ENCODE measurements at places on chromosomes 7 and 10.

DNA sequence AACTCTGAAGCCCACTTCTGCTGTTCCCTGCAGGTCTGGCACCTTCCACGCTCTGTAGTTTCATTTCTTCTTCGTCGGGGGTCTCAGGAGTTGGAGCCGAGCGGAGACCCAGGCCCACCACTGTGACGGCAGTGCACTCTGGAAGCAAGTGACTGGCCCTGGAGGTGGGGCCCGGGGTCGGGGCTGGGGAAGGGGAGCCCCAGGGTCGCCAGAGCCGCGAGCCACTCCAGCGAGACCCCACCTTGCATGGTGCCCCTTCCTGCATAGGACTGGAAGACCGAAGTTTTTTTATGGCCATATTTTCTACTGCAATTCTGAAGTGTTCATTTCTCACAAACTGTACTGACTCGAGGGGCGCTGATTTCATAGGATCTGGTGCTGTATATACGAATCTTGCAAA, 172.8 kb downstream of the CCDC3 start:
- DNase-seq: no peak

DNA sequence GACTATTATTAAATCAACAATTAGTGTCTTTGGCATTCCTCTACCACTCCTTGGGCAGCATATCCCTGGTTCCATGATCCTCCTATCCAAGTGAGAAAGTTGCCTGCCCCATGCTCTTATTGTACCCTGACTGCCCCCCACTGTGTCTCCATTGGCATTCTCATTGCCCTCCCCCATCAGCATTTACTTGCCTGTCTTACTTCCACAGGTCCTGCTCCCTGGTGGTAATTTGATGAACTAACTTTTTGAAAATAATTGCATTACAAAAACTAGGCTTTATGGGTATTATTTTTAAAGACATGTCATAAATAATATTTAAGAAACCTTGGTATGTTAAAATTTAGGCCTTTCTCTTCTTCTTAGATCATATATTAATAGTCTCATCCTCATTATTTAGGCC, 346.4 kb downstream of the PCLO start:
- no peak for DNase-seq

- no peak for DNase-seq
Observed at GRCh38 chr7:32453341-32454011, 36.7 kb downstream of the LSM5 start.

GRCh38 chr10:70311698-70312097, 27.9 kb upstream of the NPFFR1 start:
- DNase-seq: no peak

DNA sequence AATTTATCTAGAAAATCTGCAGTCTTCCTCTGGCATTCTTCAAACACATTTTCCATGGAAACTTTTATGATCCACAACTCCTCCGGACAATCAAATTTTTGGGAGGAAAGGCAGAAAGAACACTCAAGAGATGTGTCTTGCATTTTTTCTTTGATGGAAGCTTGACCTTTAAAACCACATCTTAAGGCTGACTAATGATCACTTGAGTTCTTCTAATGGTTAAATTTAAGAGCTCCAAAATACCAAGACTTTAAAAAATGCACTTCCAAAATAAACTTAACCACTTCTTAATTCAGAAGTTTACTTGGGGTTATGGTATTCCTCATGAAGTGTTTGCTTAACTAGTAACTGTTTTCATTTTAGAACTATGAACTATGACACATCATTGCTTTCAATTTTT, 43.3 kb downstream of the ETV1 start:
- DNase-seq: no peak

GRCh38 chr7:108454674-108455550, 1.3 kb downstream of the NRCAM start:
- no peak for DNase-seq

GRCh38 chr7:12389089-12389700, 14.5 kb downstream of the VWDE start:
- no peak for DNase-seq

GRCh38 chr10:79135790-79136189, 67.0 kb downstream of the ZMIZ1 start:
- DNase-seq: no peak

- no peak for DNase-seq
Observed at GRCh38 chr7:85823396-85824080, 636.7 kb upstream of the SEMA3D start.

GRCh38 chr7:64672414-64672813, 6.5 kb downstream of the ZNF107 start:
- no peak for DNase-seq

DNA sequence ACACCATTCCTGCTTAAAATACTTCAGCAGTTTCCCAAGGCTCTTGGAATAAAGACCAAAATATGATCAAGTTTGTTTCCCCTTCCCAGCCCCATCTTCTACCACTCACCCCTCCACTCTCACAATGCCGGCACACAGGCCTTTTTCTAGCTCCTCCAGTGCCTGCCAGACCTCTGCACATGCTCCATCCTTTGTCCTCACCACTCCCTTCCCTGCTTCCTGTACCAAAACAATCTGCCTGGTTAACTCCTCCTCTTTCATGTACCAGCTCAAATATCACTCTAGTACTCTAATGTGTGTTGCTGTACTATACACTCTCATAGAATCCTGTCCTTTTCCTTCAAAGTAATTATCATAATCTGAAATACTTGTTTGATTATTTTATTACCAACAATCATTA, 19.4 kb downstream of the SCRN1 start:
- DNase-seq: no peak

GRCh38 chr7:525740-526139, 6.1 kb upstream of the PDGFA start:
- DNase-seq: no peak

DNA sequence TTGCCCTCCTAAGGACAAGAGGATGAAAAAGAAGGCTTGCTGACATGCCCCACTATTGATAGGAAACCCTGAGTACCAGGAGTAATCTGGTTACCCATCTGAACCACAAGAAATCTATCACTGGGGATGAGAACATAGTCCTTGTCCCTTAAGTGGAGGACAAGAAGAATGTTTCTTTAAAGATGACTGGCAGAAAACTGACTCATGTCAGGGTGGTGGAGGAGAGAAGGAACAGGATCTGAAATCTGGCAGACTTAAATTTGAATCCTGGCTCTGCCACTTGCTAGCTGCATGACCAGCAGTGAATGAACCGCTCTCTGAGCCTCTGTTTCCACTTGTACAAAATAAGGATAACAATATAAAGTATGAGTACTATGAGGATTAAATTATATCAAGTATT, 38.9 kb upstream of the XPNPEP1 start:
- no peak for DNase-seq

GRCh38 chr7:15305002-15305600, 256.7 kb downstream of the AGMO start:
- no peak for DNase-seq

DNA sequence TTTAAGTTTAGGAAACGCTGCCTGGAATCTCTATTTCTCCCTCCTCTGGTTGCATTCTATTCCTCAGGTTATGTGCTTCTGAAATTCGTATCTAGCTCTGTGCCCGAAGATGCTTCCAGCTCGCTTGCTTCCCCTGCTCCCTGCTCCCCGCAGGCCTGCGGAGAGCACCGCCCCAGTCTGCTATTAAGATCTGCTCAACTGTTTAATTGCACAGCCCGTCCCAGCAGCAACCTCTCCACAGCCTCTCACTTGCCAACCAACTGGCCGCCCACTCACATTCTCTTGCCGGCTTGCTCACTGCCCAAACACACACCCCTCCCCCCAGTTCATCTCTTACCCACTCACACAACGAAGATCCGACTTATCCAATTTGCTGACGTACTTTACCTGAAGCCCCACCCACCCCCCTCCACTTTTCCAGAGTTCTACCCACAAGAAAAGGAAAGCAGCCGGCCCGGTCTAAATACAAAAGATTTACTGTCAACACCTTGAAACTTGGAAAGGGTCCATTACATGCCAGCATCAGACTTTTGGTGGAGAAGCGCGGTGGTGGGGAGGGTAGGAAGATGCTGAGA, 167.3 kb upstream of the KLF14 start:
- no peak for DNase-seq

GRCh38 chr7:27872356-27873275, 132.7 kb downstream of the TAX1BP1 start:
- DNase-seq: no peak

DNA sequence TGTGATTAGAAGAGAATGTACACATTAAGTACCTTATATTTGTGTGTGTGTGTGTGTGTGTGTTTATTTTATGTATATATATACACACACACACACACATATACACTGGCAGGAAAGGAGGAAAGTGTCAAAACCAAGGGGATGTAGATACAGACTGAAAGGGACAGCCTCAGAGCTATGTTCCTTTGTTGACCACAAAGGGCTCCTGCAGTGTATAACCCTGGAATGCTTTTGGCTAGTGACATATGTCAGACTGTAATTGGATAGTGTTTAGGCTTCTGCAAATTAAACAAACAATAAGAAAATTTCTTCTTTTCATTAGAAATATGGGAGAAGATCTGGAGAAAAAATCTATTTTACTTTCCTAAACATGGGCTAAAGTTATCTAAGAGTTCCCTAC, 15.9 kb downstream of the GBF1 start:
- no peak for DNase-seq

- DNase-seq: no peak
Observed at GRCh38 chr7:68833422-68833821, 764.9 kb upstream of the AUTS2 start.

- no peak for DNase-seq
Observed at GRCh38 chr7:105512415-105512814, 9.7 kb downstream of the PUS7 start.

DNA sequence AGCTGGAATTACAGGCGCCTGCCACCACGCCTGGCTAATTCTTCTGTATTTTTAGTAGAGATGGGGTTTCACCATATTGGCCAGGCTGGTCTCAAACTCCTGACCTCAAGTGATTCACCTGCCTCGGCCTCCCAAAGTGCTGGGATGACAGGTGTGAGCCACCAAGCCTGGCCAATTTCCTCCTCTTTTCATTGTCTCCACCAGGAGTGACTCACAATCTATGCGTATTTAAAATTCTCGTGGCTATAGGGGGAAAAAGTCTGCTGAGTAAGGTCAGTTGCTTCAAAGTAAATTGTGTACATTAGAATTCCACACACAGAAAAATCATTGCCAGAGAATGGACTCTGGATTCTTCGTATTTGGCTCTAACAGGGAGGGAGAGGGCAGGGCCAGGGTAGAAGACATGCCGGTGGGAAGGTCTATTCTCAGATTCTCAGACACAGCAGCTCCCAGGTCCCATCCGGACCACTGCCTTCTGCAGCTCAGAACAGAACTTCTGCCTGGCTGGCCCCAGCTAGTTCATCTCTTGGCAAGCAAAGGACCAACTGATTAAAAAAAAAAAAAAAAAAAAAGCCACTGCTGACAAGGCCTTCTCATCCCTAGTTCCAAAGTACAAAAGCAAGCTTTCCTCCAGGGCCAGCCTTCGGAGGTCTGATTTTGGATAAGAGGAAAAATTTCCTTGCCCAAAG, 22.2 kb downstream of the PSPH start:
- DNase-seq: no peak

DNA sequence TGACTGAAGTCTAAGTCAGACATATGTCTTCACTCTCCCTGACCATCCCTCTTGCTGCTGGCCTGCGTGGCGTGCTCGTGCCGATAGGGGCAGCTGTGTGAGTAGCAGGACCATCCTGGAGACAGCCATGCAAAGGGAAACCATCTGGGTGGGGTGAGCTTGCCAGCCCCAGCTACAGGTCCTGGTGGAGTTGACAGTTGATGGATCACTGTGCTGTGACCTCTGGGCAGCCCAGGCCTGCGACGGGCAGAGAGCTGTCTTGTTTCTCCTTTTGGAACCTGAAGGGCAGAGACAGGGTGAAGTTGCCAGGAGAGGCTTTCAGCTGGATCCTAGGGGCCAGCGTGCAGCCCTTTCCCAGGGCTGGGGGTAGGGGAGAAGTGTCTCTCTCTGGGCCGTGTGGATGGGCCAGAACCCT, 44.7 kb downstream of the GRK5 start:
- no peak for DNase-seq

GRCh38 chr7:25895792-25896171, 256.2 kb upstream of the NFE2L3 start:
- no peak for DNase-seq

DNA sequence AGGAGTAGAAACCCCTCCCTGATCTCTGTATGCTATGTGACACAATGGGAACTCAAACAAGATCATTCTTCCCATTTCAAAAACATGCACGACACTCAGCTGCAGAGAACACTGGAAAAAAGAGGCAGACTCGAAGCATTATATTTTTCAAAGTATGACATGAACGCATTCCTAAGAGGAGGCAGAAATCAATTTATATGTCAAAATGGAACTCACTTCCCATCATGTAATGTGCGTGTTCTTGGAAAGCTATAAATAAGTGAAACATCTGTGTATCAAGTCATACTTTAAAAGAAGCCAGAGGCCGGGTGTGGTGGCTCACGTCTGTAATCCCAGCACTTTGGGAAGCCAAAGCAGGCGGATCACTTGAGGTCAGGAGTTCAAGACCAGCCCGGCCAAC, 142.7 kb downstream of the ICA1 start:
- no peak for DNase-seq

- DNase-seq: no peak
Observed at GRCh38 chr10:78532480-78533042, 498.9 kb downstream of the RPS24 start.

DNA sequence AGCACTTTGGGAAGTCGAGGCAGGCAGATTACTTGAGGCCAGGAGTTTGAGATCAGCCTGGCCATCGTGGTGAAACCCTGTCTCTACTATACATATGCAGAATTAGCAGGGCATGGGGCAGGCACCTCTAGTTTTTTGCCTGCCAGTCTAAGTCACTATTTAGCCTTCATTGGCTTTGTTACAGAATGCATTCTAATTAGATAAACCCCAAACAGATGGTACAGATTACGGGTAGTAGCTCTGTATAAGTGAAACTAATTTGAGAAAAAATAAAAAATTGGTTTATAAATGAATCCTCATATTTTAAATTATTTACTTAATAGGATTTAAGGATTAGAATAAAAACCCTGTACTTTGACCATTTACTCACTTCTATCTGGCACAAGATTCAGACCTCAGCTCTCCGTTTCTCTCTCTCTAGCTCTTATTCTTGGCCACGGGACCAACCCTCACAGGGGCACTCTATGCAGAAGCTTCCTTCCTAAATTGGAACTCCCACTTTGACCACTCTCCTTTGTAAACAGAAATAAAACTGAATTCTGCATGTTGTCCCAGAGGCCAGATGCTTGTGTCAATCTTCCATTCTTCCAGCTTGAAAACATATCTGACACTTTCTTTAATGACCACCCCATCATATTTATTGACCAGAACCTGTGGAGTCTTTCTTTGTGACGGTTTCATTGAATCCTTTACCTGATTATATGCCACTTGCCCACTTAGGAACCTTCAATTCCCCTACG, 26.8 kb downstream of the BET1 start:
- DNase-seq: no peak
